GM18507 (cell line): ENCODE measurements at places on chromosomes 12 and 14.

GRCh38 chr12:101557094-101557493 lies 37.7 kb upstream of the MYBPC1 start:
- DNase-seq, result no peak

- DNase-seq, result no peak
Observed at GRCh38 chr14:101123618-101124510, 220.3 kb upstream of the RTL1 start.

DNA sequence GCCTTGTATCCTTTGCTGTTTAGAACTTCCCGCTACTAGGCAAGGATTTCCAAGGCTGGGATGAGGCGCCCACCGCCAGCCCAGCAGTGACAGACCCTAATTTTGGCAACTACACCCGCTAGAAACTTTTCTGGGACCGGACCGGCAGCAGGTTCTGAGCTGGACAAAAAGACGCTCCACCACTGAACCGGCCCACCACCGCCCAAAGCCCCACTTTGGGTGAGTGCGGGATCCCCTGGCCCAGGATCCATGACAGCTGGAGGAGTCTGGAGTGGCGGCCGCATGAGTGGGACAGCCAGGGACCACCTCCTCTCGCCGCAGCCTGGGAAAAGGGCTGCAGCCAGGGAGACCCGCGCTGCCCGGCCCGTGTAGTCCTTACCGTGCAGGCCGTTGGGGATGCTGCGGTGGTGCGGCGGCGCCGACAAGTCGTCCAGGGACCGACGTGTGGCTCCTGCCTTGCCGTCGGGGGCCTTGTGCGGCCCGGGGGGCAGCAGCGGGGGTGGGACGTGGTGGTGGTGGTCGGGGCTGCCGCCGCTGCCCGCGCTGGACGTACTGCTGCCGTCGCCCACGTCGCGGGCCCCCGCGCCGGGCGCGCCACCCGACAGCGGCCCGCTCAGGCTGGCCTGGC lies 1.1 kb downstream of the CCDC85C start:
- no peak for DNase-seq

DNA sequence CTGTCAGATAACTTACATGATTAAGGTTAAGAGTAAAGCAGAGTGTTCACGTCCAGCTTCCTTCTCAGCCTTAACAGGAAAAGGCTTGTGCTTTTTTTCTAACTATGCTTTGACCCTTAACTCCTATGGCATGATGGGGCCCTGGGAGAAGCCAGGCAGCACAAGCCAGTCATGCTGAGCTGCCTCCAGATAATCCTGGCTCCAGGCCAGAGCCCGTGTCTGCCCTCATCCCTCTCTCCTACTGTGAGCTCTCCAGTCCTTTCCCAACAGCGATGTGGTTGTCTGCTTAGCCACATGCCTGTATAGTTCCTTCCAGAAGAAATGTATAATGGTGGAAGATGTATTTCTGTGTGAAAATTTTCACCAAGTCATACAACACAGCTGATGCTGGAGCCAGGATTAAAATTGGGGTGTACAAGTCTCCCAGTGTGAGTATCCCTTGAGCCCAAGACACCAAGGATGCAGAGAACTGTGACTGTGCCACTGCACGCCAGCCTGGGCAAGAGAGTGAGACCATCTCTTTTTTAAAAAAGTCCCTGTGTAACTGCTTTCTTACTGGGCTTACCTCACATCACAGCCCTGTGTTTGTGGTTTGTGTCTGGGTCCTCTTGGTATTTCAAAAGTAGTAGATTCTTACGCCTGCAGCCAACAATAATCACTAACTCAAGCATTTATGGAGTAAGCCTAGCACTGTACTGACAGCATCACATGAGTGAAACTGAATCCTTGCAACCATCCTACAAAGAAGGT lies 7.9 kb upstream of the ITFG2 start:
- DNase-seq, result no peak

- no peak for DNase-seq
Observed at GRCh38 chr12:22532317-22532716, 12.0 kb downstream of the C2CD5 start.

- DNase-seq, result peak; percentile 26
Observed at GRCh38 chr14:96762650-96763049, 34.5 kb upstream of the VRK1 start.

DNA sequence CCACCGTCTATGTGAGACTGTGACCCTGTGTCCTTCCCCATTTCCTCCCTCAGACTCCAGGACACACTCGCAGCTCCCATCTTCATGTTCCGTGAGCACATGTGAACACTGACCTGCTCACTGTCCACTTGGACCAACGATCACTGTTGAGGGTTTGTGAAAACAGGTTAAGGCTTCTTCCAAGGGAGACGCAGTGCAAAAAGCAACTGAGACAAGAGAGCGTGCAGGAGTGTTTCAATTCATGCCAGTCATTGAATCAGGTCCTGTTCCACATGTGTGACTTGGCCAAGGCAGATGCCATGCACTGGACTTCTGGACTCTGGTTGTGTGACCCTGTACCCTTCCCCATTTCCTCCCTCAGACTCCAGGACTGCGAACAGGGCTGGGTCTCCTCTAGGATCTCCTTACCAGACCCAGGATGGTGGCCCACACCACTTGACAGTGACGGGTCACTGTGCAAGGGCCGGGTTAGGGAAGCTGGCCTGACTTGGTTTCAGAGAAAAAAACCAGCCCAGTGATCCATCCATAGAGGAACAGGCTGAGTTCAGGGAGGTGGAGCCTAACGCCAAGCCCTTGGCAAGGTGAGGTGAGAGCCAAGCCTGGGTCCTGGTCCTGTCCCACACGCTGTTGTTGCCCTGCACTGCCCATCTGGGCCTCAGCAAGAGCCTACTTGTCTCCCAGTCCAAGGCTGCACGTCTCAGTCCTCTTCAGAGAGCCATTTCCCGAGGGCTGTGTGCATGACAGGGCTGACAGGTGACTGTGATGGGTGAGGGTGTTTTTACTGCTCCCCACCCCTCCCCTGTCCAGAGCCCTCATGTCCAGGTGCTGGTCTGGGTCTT lies 5.7 kb upstream of the KRT5 start:
- DNase-seq, result no peak

DNA sequence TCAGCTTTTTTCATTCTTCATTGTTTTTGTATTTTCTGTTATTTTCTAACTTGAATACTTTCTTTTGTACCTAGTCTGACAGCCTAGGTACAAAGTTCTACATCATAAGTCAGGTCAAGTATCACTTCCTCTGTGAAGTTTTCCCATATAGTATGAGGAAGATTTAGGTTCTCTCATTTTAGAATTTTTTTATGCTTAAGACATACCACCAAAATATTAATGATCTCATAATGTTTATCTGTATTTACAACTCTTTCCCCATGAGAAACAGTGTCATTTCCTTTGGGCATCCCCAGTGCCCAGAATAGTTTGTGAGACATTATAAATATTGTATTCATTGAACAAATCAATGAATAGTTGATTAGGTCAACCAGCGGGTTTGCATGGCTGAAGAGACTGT lies 3.1 kb upstream of the ATF7IP start:
- no peak for DNase-seq

DNA sequence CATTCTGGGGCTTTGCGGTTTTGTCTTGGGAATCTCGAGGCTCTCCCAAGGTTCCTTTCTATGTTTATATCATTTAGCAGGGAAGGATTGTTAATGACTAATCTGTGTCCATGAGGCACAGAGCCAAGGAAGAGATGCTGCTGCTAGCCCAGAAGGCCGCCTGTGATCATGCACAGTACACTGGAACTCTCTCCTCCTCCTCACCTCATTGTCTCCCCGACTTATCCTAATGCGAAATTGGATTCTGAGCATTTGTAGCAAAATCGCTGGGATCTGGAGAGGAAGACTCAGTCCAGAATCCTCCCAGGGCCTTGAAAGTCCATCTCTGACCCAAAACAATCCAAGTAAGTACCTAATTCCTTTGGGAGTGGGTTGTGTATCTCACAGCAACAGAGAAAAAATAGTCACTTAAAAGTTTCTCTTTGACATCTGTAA lies at the start of gene NR1H4:
TSS of gene NR1H4 (plus strand) at position 151 of the 435 bp plus-strand sequence. CDS start 19,458 bp downstream, outside the sequence.
- no peak for DNase-seq

- no peak for DNase-seq
Observed at GRCh38 chr14:92413379-92413778, 90.4 kb downstream of the SLC24A4 start.

DNA sequence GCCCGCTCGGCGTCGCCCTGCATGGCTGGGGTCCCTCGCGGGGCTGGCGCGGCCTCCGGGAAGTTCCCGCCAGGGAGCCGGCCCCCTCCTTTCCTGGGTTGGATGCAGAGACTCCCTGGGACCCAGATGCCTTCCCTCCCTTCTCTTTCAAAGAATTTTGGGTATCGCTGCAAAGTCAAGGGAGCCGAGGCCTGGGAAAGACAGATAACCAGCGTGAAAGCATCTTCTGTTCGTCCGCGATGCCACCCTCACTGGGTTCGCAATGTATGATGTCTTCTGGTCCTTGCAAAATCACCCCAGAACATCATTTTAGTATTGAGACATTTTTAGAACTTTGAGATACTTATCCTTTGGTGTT lies 451 bp downstream of the IRAK3 start:
- no peak for DNase-seq

GRCh38 chr12:61267474-61267873 lies 992.7 kb upstream of the USP15 start:
- DNase-seq, result no peak

DNA sequence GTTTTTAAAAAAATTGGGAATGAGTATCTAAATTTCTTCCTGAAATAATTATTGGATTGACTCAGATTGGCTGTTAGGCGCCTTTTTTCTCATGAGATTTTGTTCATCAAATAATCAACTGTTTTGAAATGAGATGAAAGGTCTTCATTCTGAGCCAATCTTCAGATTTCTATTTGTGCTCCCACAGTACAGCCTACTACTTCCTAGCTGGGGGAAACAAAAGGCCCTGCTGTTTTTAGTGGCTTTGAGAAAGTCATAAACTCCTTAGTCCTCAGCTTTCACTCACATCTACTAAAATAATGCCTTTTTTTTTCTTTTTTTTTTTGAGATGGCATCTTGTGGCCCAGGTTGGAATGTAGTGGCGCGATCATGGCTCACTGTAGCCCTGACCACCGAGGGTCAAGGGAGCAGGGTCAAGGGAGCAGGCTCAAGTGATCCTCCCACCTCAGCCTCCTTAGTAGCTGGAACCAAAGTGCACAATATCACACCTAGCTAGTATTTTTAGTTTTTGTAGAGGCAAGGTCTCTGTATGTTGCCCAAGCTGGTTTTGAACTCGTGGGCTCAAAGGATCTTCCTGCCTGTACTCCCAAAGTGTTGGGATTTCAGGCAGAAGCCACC lies 15.2 kb downstream of the NACA start:
- no peak for DNase-seq

GRCh38 chr12:100610666-100611430 lies 37.4 kb downstream of the GAS2L3 start:
- no peak for DNase-seq

GRCh38 chr12:94001691-94002090 lies 146.7 kb upstream of the PLXNC1 start:
- DNase-seq, result no peak

DNA sequence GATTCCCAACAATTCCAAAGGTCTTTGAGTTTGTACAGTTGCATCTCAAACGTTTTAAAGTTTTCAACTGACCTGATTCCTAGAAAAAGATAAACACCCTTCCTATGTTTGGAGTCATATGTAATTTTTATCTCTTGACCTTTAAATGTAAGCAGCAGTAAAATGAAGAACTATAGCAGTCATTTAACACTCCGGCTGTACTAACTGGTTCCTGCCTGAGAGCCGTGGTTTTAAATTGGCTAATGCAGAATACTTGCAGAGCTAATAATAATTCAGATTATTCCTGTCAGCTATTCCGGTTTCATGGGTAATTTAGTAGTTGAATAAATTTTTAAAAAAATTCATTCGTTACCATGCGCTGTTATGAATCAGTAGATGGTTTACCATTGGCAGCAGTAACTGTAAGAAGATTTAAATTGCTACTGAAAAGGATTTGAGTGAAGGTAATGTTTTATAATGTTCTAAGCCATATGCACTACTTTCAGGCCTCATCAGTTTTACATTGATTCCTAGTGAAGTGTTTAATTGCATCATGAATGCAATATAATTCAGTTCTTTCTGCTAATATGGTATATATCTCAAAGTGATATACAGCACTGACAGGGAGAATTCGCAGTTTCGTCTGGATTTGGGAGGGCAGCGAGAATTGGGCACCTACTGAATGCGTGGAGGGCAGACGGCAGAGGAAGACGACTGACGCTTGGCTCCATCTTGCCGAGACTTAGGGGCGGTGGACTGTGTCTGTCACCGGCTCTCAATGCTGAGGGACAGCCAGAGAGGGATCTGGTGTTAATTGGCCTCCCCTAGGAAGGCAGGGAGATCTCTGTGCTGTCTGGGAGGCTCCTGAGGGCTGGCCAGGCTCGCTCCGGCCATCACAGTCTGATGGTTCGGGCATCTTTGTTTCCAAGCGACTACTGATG lies 217.7 kb downstream of the PHETA1 start:
- no peak for DNase-seq

- no peak for DNase-seq
Observed at GRCh38 chr14:54392131-54392859, 4.5 kb upstream of the CDKN3 start.

DNA sequence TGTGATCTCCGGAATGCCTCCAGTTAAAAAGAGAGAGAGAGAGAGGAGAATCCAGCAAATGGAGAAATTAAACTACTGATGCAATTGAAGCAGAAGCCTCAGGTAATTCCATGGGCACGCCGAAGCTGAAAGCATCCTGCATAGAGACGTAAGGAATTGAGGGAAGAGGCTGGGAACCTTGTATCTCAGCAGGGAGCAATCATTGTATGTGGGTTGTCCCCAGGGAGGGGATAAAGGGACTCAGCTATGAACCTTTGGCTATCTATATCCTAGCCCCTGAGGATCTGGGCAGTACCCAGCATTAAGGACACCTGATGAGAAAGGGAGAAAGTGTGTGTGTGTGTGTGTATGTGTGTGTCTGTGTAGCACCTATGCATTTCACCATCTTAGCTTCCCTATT lies 95.8 kb upstream of the ATXN7L3B start:
- no peak for DNase-seq

- no peak for DNase-seq
Observed at GRCh38 chr12:90122681-90123080, 414.0 kb upstream of the ATP2B1 start.

- no peak for DNase-seq
Observed at GRCh38 chr14:84202486-84202885, 1327.5 kb upstream of the FLRT2 start.

DNA sequence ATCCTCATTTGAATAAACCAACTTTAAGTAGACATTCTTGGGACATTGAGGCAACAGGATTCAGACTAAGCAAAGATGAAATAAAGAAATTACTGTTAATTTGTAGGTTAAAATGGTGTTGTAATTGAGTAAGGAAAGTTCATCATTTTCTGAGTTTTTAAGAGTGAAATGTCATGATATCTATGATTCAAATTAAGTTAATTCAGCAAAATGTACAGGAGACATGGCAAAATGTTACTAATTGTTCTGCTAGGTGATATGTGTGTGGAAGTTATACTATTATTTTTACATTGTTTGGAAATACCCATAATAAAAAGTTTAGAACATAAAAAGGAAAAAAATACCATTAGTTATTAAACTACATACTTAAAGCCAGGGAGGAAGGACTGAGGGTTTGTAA lies 55.0 kb upstream of the EGLN3 start:
- no peak for DNase-seq

GRCh38 chr12:2582631-2583030 lies 212.1 kb upstream of the FKBP4 start:
- no peak for DNase-seq

GRCh38 chr12:26383041-26383440 lies 187.7 kb downstream of the SSPN start:
- DNase-seq, result no peak
